RPMI7951 (cell line): ENCODE measurements at places on chromosomes 6 and 20.

- no peak for DNase-seq
Observed at GRCh38 chr20:22512911-22513489, 71.4 kb downstream of the FOXA2 start.

GRCh38 chr6:43578748-43579147, 2.8 kb downstream of the POLH start:
- peak; percentile 9 for DNase-seq

DNA sequence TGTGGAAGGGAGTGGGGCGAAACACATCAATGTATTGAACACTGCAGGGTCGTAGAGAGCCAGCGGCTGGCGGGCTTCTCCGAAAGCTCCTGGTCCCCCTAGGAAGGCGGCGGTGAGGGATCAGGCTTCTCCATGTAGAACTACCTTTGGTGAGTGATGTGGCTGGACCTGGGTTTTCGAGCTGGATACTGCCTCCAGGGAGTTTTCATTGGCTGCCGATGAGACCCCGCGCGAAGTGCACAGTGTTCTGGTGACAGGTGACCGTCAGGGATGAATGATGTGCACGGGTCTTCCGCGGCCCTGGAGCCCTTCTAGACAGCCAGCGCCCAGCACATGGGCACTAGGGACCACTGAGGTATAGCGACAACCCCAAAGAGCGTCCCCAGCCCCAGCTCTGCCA, 16.4 kb downstream of the ABT1 start:
- DNase-seq: no peak

- DNase-seq: peak; percentile 80
Observed at GRCh38 chr6:106533054-106533453, 96.2 kb downstream of the RTN4IP1 start.

- no peak for DNase-seq
Observed at GRCh38 chr20:3248993-3249347, 10.0 kb upstream of the SLC4A11 start.

GRCh38 chr6:110485491-110485890, 9.1 kb upstream of the SLC22A16 start:
- no peak for DNase-seq

DNA sequence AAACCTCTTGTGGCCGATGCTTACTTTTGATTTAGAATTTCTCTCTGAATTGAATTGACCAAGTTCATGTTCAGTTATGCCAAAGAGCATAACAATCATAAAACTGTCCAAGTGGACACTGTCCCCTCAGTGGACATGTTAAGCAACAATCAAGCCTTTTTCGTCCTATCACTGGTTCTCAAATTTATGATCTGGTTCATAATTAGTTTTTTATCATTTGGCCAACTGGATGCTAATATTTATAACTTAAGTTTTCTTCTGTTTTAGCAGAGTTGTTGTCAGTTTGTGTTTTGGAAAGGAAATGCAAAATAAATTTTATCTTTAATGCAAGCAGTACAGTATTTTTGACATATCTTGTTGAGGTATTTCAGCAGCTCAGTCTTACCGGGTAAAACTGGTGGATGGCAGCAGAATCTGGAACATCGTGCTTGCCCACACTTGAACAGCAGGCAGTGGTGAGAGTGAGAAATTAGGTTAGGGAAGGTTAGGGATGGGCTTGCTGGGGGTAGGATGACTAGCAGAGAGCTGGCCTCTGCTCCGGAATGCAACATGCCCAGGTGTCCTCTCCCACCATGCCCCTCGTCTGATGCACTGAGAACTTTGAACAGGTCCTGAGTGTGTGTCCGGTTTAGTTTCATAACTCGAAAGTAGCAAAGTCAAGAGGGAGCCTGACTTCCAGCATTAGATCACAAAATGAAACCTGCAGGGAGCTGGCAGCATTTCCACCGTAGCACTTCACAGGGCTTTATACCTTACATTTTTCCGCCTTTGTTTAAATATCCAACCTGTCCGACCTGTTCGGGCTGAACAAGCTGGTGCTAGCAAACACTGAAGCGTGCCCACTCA, 93.1 kb downstream of the RREB1 start:
- DNase-seq: no peak

- peak; percentile 97 for DNase-seq
Observed at GRCh38 chr6:37791156-37791919, 28.2 kb upstream of the ZFAND3 start.

- peak; percentile 13 for DNase-seq
Observed at GRCh38 chr20:38927902-38928578, 1.8 kb downstream of the FAM83D start.

DNA sequence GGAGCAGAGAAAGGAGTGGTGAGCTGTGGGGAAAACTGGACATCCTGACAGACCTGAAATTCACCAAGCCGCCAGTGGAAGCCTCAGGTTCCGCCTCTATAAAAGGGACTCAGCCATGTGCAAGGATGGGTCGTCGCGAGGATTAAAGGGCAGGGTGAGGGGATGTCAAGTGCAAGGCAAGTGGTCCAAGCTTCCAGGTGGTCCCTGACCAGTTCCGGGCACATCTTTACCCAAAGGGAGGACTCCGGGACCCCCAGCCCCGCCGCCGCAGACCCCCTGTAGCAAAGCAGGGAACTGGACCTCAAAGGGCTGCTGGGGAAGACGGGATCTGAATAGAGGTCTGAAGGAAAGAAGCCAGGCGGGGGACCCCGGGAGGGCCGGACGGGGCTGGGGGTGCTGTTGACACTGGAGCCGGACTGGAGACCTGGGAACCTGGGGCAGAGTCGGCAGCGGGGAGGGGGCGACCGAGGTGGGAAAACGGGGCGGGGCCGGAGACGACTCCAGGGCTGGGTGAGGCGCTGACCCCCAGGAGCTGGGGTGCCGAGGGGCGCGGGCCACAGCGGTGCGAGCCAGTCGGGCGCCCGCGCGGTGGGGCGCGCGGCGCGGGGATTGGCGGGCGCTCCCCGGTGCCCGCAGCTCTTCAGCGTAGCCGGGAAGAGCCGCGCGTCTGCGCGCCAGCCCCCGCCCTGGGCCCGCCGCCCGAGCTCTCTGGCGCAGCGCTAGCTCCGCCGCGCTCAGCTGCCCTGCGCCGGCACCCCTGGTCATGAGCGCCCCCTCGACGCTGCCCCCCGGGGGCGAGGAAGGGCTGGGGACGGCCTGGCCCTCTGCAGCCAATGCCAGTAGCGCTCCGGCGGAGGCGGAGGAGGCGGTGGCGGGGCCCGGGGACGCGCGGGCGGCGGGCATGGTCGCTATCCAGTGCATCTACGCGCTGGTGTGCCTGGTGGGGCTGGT, at the start of gene SSTR4:
SSTR4 (plus strand) TSS at position 592 of the 951 bp plus-strand sequence; CDS start at position 764, 172 bp downstream.
- no peak for DNase-seq

- no peak for DNase-seq
Observed at GRCh38 chr20:46322641-46323040, 14.3 kb upstream of the CDH22 start.

DNA sequence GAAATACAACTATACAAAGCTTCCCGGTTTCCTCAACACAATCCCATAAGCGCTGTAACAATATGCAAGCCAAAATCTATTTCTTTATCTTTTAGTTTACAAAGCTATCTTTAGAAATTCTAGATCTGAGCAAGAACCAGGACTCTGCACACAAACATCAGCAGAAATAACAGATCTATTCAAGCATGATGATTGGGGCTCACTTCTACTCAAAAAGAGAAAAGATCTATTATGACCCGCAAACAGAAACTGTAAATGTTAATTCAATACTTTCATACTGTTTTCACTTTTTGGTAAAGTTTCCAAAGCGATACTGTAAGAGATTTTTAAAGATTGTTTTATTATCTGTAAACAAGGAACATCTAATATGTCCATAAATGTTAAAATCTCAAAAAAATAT, 86.6 kb downstream of the SESN1 start:
- no peak for DNase-seq

DNA sequence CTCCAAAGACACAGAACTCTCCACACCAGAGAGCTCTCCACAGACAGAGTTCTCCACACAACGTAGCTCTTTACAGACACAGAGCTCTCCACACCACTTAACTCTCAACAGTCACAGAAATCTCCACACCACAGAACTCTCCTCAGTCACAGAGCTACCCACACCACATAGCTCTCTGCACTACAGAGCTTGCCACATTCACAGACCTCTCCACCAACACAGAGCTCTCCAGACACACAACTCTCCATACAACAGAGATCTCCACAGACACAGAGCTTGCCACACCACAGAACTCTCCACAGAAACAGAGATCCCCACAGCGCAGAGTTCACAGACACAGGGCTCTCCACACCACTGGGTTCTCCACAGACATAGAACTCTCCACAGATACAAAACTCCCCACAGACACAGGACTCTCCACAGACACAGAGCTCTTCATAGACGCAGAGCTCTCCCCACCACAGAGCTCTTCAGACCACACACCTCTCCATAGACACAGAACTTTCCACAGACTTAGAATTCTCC, 52.5 kb downstream of the ERMARD start:
- DNase-seq: no peak

DNA sequence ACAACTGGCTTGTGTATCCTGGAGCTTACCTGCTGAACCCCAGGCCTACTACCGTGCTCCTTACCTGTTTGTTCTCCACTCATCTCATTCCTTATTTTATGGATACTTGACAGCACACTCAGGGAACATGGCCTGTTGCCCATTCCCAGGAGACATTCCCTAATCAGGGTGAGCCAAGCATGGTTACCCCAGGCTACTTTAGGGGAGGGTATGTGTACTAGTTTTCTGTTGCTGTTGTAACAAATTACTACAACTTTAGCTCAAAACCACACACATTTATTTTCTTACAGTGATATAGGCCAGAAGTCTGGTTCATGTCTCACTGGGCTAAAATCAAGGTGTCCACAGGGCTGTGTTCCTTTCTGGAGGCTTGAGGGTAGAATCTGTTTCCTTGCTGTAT, 15.0 kb upstream of the TRAM2 start:
- no peak for DNase-seq

- DNase-seq: peak; percentile 69
Observed at GRCh38 chr6:149026530-149026942, 279.7 kb downstream of the UST start.

GRCh38 chr20:623704-624103, 13.6 kb upstream of the TCF15 start:
- no peak for DNase-seq

DNA sequence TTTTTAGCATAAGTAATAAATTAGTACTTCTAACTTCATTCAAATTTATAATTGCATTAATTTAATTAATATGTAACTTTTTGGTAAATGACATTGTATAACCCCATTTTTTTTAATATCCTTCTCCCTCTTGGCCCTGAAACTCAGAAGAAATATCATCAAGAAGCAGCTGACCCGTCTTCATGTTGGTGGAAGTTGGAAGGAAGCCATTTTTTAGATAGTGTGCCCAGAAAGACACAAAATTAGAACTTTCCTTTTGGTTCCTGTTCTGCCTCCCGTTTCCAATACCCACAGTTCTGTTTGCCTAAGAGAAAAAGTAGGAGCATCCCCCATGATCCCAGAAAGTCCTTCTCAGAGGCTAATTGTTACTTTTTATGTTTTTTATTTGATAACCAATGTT, 65.5 kb downstream of the PLCB4 start:
- no peak for DNase-seq

- DNase-seq: no peak
Observed at GRCh38 chr6:157460182-157460999, 79.4 kb downstream of the ZDHHC14 start.

DNA sequence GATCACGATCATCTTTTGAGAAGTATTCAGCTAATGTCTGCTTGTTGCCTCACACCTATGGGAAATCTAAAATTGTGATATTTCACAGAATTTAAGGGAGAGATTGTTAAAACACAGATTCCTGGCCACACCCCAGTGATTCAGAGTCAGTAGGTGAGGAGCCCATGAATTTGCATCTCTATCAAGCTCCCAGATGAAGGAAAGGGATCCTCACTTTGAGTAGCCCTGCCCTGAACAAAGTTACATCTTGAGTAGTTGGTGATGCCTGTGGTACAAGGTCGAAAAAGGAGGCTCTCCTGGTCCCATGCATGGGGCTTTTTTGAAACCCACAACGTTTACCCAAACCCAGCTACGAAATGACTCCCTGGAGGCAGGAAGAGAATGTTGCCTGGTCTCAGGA, 79.5 kb downstream of the PAK5 start:
- no peak for DNase-seq

GRCh38 chr6:15606347-15606746, 56.5 kb downstream of the DTNBP1 start:
- DNase-seq: no peak

GRCh38 chr6:159788753-159789376, 537 bp downstream of the TCP1 start:
- DNase-seq: peak; percentile 41

GRCh38 chr6:100228437-100228833, 234.4 kb upstream of the MCHR2 start:
- peak; percentile 9 for DNase-seq

- DNase-seq: no peak
Observed at GRCh38 chr20:60008130-60008808, 50.0 kb downstream of the CDH26 start.

DNA sequence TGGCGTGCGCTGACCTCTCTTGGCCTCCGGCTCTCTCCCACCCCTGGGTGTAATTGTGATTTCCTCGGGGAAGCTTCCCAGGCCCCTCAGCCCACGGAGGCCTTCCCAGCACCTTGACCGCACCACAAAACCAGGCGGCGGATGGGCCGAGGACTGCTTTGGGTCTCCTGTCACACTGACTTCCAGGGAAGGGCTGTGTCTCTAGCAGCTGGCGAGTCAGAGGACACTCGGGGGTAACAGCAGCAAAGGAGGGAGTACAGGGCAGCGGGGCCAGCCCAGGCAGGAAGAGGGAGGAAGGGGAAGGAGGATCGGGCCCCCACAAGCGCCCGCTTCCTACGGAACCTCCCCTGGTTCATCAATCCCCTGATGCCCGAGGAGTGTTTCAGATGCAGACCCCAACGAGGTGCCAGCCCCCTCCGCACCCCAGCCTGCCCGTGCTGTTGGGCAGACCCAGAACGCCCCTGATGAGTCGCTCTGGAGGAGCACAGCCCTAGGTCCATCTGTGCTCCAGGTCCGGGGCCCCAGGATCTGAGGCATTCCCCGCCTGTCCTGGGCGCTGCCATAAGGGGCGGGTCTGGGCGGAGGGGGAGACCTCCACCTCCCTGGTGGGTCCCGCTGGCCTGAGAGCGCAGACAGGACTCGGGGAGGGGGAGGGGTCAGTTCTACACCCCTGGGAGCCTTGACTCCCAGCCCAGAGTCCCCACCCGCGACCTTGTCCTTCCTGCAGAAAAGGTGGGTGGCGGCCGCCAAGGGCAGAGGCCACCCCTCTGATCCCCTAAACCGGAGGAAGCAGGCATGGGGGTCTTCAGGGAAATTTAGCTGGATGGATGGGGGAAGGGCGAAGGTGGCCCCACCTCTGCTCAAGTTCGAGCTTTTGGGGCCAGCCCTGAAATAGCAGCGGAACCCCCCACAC, 956 bp downstream of the CHRNA4 start:
- DNase-seq: no peak
